ENCODE measurements at places on chromosomes 1 and 21.

GRCh38 chr1:198747127-198747526 lies 108.3 kb downstream of the PTPRC start:
- no peaks in the 10 kb centered on the region for H3K4me1 ChIP-seq
- no peak for DNase-seq
- no peak overlapping the region for H3K27ac ChIP-seq
- H3K36me3 ChIP-seq, result no peaks in the 10 kb centered on the region

DNA sequence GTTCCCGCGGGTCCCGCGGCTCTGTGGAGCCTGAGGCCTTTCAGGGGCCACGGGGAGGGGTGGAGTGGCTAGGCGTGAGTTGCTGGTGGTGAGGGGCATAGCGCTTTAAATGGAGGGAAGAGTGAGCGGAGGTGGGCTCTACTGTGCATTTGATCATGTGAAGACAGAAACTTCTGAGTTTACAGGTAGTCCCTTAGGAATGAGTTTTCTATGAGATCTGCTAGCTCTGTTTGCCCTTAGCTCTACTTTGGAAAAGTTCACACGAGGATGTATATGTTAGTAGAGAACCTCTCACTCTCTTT lies 593 bp downstream of the ST6GALNAC3 start:
- H3K27me3 ChIP-seq, result peaks cover 5% of the 10 kb centered on the region
- peak overlapping the region; percentile 69 for H3K4me3 ChIP-seq
- peaks cover 6% of the 10 kb centered on the region for H3K4me1 ChIP-seq
- H3K36me3 ChIP-seq, result no peaks in the 10 kb centered on the region
- DNase-seq, result no peak
- no peak overlapping the region for H3K27ac ChIP-seq

DNA sequence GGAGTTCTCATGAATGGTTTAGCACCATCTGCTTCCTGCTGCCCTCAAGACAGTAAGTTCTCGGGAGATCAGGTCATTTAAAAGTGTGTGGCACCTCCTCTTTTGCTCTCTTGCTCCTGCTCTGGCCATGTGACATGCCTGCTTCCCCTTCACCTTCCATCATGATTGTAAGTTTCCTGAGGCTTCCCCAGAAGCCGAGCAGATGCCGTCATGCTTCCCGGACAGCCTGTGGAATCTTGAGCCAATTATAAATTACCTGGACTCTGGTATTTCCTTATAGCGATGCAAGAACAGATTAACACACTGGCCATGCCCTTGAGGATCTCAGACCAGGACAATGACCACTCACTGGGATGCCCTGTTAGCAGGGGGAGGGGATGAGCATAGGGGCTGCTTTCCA lies 212.3 kb downstream of the MATN1 start:
- H3K36me3 ChIP-seq, result no peaks in the 10 kb centered on the region
- H3K4me3 ChIP-seq, result no peak overlapping the region
- H3K27me3 ChIP-seq, result no peaks in the 10 kb centered on the region
- no peak overlapping the region for H3K27ac ChIP-seq
- DNase-seq, result no peak

- no peak for DNase-seq
- no peak overlapping the region for H3K4me3 ChIP-seq
- H3K27me3 ChIP-seq, result no peaks in the 10 kb centered on the region
- H3K4me1 ChIP-seq, result no peaks in the 10 kb centered on the region
- H3K27ac ChIP-seq, result no peak overlapping the region
- no peaks in the 10 kb centered on the region for H3K36me3 ChIP-seq
These were observed 66.1 kb downstream of the TMCO4 start for GRCh38 chr1:19733615-19734014.

DNA sequence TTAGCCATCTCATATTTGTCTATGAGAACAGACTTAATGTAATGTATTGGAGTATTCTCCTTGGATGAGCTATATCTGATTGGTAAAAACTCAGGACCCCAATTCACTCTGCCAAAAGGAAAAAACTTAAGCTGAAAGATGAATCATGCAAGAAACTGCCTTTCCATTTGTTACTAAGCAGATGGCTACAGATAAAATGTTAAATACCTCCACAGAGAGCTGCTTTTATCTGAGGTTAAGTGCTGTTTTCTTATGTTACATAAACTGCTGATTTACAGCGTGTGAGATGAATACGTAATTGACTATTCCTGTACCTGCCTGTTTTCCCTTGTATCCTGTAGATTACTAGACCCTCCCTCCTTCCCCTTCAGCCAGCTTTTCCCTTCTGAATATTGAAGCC lies 49.3 kb downstream of the CLCA4 start:
- no peaks in the 10 kb centered on the region for H3K36me3 ChIP-seq
- DNase-seq, result no peak
- H3K4me3 ChIP-seq, result no peak overlapping the region
- peaks cover 6% of the 10 kb centered on the region for H3K27me3 ChIP-seq
- no peak overlapping the region for H3K27ac ChIP-seq

- H3K27ac ChIP-seq, result no peak overlapping the region
- no peaks in the 10 kb centered on the region for H3K36me3 ChIP-seq
- no peaks in the 10 kb centered on the region for H3K4me1 ChIP-seq
- peak overlapping the region; percentile 29 for H3K4me3 ChIP-seq
These were observed 148.5 kb downstream of the TENT5C start for GRCh38 chr1:117754061-117754969.

DNA sequence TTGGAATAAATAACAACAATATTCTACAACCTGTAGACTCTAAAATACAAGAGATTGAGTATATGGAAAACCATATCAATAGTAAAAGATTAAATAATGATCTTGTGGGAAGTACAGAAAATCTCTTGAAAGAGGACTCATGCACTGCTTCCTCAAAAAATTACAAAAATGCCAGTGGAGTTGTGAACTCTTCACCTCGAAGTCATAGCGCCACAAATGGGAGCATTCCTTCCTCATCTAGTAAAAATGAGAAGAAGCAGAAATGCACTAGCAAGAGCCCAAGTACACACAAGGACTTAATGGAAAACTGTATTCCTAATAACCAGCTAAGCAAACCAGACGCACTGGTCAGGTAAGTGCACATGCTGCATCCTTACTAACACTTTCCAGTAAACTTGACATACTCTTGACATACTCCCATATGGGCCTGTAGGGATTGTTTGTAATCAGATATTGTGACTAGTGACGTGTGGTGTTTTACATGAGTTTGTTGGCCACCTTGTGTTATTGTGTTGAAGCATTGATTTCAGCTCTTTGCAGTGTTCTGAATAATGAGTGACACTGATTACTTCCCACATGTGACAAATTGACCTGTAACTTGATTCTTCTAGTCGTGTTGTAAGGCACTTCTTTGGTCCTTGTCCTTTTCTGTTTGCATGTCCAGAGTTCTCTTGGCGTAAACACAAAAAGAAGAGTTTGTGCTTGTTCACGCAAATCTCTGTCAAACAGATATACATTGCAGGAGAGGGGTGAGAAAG lies 28.0 kb downstream of the MACO1 start:
- no peaks in the 10 kb centered on the region for H3K36me3 ChIP-seq
- no peak overlapping the region for H3K27ac ChIP-seq
- H3K4me3 ChIP-seq, result no peak overlapping the region
- no peak for DNase-seq
- H3K27me3 ChIP-seq, result no peaks in the 10 kb centered on the region

DNA sequence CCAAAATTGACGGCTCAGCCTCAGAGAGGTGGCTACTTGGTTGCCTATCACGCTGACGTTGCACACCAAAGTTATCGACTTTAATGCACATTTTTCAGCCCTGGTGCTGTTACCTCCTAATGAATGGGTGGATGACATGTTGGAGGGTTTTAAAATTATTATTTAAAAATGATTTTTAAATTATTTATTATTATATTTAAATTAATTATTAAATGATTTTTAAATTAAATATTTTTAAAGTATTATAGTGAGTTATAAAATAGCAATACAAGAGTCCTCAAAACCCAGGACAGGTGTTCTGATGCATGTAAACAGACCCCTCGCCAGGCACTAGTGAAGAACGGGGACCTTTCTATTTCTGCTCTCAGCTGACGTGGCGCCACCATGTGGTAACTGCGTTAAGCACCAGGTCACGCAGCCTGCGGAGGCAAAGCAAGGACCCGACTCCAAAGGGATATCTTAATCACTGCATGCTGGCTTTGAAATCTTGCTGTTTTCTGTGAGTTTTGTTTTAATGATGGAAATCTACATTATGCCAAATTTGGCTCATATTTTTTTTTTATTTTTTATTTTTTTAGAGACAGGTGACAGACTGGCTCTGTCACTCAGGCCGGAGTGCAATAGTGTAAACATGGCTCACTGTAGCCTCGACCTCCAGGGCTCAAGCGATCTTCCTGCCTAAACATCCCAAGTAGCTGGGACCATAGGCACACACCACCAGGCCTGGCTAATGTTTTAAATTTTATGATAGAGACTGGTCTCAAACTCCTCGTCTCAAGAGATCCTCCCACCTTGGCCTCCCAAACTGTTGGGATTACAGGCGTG lies 22.6 kb downstream of the CASP9 start:
- no peak overlapping the region for H3K4me3 ChIP-seq
- no peak overlapping the region for H3K27ac ChIP-seq

- no peaks in the 10 kb centered on the region for H3K27me3 ChIP-seq
- no peak for DNase-seq
- H3K36me3 ChIP-seq, result no peaks in the 10 kb centered on the region
- no peak overlapping the region for H3K27ac ChIP-seq
- peaks cover 6% of the 10 kb centered on the region for H3K4me1 ChIP-seq
These were observed 3.6 kb upstream of the CYB561D1 start for GRCh38 chr1:109490029-109490933.

GRCh38 chr1:54081306-54082270 lies 28.2 kb downstream of the TCEANC2 start:
- H3K27me3 ChIP-seq, result no peaks in the 10 kb centered on the region
- no peak overlapping the region for H3K4me3 ChIP-seq
- H3K4me1 ChIP-seq, result no peaks in the 10 kb centered on the region
- no peaks in the 10 kb centered on the region for H3K36me3 ChIP-seq

GRCh38 chr1:99672038-99672437 lies 26.1 kb downstream of the PALMD start:
- no peaks in the 10 kb centered on the region for H3K27me3 ChIP-seq
- no peaks in the 10 kb centered on the region for H3K4me1 ChIP-seq
- DNase-seq, result no peak
- no peak overlapping the region for H3K27ac ChIP-seq
- no peak overlapping the region for H3K4me3 ChIP-seq
- no peaks in the 10 kb centered on the region for H3K36me3 ChIP-seq

- H3K4me1 ChIP-seq, result no peaks in the 10 kb centered on the region
- no peaks in the 10 kb centered on the region for H3K27me3 ChIP-seq
- H3K36me3 ChIP-seq, result no peaks in the 10 kb centered on the region
- H3K27ac ChIP-seq, result no peak overlapping the region
- no peak for DNase-seq
These were observed 3.0 kb upstream of the MDM4 start for GRCh38 chr1:204513117-204513716.

GRCh38 chr1:179870870-179871269 lies 6.7 kb downstream of the TOR1AIP2 start:
- no peaks in the 10 kb centered on the region for H3K27me3 ChIP-seq
- H3K4me3 ChIP-seq, result no peak overlapping the region
- H3K36me3 ChIP-seq, result peaks cover 25% of the 10 kb centered on the region
- H3K4me1 ChIP-seq, result peaks cover 4% of the 10 kb centered on the region
- no peak overlapping the region for H3K27ac ChIP-seq

DNA sequence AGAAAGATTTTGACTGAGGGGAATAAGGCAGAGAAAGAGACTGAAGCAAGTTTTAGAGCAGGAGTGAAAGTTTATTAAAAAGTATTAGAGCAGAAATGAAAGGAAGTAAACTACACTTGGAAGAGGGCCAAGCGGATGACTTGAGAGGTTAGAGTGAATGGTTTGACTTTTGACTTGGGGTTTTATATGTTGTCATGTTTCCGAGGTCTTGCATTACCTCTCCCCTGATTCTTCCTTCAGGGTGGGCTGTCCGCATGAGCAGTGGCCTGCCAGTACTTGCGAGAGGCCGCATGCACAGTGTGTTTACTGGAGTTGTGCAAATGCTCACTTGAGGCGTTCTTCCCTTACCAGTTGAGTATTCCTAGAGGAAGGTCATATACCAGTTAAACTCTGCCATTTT lies 13.0 kb upstream of the DENND2D start:
- no peaks in the 10 kb centered on the region for H3K4me1 ChIP-seq
- H3K4me3 ChIP-seq, result no peak overlapping the region
- DNase-seq, result no peak
- H3K36me3 ChIP-seq, result no peaks in the 10 kb centered on the region
- no peak overlapping the region for H3K27ac ChIP-seq
- no peaks in the 10 kb centered on the region for H3K27me3 ChIP-seq

- no peaks in the 10 kb centered on the region for H3K27me3 ChIP-seq
- H3K27ac ChIP-seq, result no peak overlapping the region
- no peaks in the 10 kb centered on the region for H3K4me1 ChIP-seq
- no peaks in the 10 kb centered on the region for H3K36me3 ChIP-seq
- DNase-seq, result no peak
- no peak overlapping the region for H3K4me3 ChIP-seq
These were observed 833.0 kb upstream of the ADAMTS5 start for GRCh38 chr21:27799861-27800260.

GRCh38 chr21:9008636-9009035 lies 1512.7 kb upstream of the TPTE start:
- DNase-seq, result no peak
- H3K4me3 ChIP-seq, result no peak overlapping the region
- H3K36me3 ChIP-seq, result no peaks in the 10 kb centered on the region
- no peaks in the 10 kb centered on the region for H3K27me3 ChIP-seq
- H3K27ac ChIP-seq, result no peak overlapping the region

GRCh38 chr1:155091071-155092051 lies 12.7 kb downstream of the EFNA3 start:
- no peak for DNase-seq
- H3K27me3 ChIP-seq, result peaks cover 2% of the 10 kb centered on the region
- H3K27ac ChIP-seq, result peak overlapping the region; percentile 24
